ENCODE measurements at places on chromosomes 11 and 22. TPM values are rescaled to one million over a fixed set of nuclear protein-coding genes. Genes with fewer than 3 reads are reported as not detected.
A peak's percentile ranks its signal among the peaks of the same experiment; 100 is the strongest.

- DNase-seq, result no peak
Observed at GRCh38 chr11:76419896-76420295, 24.9 kb upstream of the EMSY start.

Gene MPZL3
- total RNA-seq, result 20.4 TPM

DNA sequence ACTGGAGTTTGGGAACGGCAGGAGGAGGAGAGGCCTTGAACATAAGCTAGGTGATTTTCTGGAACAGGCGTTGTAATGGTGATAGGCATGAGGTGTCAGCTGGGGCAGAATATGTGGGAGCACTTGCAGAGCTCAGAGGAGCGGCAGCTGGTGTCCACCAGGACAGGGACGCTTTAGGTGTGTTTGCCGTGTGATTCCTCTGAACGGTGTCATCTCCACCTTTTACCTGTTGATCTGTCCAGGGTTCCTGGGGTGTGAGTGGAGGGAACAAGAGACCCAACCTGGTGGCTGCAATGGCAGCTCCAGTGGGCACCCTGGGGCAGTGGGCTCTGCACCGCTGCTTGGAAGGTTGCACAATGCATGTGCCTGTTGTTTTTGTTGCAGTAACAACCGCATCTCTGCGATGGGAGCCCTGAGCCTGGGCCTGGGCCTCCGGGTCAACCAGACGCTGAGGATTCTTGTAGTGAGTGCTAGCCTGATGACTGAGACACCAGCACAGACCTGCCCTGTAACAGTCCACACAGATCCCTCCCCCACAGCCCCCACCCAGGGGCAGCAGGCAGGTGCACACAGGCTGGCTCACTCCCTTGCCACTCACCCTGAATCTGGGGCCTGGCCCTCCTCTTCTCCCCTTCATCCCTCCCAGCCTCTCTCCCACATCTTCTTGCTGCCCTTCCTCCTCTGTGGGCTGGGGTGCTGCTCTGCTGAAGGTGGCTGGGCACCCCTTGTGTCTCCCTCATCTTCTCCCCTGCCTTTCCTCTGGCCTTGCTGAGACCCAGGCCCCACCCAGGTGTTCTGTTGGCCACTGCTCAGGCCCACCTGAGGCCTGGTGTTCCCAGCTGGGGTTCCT, 9.2 kb downstream of the LRRC74B start:
- DNase-seq, result no peak

DNA sequence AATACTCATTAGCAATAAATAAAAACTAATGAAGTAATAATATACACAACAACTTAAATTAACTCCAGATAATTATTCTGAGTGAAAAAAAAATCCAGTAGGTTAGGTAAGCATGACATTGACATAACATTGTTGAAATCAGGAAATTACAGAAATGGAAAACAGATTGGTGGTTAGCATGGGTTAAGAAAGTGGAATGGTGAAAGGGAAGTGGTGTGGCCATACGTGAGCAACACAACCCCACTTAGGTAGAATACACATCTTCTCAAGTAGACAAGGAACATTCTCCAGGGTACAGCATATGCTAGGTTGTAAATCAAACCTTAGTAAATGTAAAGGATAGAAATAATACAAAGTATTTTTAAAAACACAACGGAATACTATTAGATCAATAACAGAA, 30.2 kb upstream of the CLTCL1 start:
- no peak for DNase-seq

Gene IFITM10
- total RNA-seq, result 0.96 TPM

- DNase-seq, result no peak
Observed at GRCh38 chr11:61973476-61974162, 6.2 kb upstream of the FTH1 start.

Gene OR51B5
- total RNA-seq, result not detected

Gene GAL3ST3
- not detected for total RNA-seq

DNA sequence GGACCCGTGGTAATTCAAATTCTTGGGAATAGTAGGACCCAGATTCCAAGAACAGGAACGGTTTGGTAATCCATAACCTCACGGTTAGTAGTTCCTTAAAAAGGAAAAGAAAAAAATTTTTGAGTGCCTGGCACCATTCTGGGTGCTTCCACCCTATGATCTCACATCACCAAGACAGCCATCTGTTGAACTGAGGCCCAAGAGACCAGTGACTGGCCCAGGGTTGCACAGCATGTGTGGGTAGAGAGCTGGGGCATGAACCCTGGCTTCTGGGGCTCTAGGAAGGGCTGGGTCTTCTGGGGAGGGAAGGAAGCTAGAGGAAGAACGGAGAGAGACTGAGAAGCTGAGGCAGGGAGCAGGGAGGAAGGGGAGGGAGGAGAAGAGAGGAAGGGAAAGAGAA, 4.7 kb upstream of the SPI1 start:
- DNase-seq, result no peak

DNA sequence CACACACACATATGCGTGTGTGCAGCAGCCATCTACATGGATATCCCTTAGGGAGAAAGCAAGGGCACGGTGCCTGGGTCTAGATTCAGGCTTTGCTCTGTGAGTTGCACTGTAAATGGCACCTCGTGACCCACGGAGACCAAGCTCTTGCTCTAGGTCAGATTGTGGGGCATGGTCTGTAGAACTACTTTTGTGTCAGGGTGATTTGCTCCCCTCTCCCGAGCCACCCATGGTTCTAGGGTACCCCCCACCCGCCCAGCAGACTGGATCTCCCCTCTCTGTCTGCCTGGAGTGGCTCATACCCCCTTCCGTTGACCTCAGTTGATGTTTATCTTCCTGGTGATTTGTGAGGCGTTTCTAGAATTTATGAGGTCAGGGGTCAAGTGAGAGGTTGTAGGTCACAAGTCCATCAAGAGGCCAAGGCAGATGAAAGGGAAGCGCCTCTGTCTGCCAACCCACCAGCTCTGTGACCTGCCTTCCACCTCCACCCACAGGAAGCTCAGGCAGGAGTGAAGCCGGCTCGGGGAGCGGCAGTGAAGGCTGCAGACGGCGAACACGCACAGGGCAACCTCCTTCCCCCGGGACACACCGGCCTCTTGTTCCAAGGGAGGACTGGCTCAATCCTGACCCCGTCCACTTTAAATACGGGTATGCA, 76.2 kb upstream of the TTLL12 start:
- peak; percentile 83 for DNase-seq

DNA sequence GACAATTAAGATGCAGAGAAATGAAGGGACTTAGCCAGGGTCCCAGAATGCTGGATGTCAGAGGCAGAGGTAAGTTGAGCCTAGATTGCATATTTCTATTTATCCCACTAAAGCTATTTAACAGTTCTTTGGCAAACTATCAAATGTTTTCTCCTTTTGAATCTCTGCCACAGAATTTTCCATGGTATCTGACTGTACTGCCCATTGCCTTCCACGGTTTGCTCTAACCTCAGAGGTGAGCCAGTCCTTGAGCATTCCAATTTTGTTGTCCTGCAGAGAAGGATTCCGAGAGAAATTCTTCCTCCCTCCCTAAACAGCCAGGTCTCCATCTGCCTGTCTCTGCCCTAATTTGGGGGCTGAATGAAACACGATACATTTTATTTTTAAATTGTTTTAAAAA, 368.3 kb upstream of the SYN3 start:
- no peak for DNase-seq

Gene OR2AG2
- total RNA-seq, result not detected

DNA sequence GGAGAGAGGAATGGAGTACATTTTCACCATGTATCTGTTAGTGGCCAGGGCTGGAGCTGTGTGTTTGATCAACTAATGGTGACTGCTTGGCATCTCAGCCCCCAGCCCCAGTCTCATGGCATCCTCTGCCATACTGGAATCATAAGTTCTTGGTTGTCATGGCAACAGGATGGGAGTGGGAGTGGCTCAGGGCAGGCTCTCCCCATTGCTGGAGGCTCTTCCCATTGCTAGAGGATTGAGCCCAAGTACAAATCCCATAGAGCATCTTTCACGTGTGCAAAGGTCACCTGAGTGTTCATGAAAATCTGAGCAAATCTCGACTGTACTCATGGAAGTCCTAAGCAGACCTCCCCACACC, 14.9 kb downstream of the DNAJB13 start:
- no peak for DNase-seq

DNA sequence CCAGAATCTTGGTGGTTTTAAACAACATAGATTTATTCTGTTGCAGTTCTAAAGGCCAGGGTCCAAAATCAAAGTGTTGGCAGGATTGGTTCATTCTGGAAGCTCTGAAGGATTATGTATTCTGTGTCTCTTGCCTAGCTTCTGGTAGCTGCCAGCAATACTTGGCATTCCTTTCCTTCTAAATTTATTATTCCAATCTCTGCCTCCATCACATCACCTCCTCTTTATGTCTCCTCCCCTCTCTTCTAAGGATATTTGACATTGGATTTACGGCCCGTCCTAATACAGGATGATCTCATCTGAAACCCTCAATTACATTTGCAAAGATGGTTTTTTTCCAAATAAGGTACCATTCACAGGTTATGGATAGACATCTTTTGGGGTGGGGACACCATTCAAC, 186.5 kb downstream of the SBF2 start:
- DNase-seq, result no peak

Gene DSCAML1
- 1.4 TPM for total RNA-seq

Data from activated CD8-positive, alpha-beta memory T cell treated with anti-CD3 and anti-CD28 coated beads, Interleukin-2, amount 10 ng/mL, durations not matched to agents 7 days and 5 days (primary cell).